T-helper 1 cell (primary cell): ENCODE measurements at places on chromosomes 1 and 21.

DNA sequence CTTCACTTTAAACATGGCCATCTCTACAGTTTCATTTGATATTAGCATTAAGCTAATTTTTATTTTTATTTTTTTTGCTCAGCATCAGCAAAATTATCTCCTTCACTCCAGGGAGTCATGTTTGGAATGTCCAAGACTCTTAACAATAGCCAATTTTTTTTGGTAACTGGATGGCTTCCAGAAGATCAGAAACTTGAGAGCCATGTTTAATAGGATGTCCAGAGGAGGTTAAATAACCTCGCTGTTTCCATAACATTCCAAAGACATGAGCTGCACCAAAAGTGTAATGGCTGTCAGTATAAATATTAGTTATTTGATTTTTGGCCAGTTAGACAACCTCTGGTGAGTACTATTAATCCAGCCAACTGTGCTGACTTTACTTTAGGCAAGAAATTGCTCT, 80.7 kb downstream of the DNTTIP2 start:
- DNase-seq: no peak

- no peak for DNase-seq
Measured at GRCh38 chr1:89518221-89518631, 6.4 kb upstream of the LRRC8B start.

DNA sequence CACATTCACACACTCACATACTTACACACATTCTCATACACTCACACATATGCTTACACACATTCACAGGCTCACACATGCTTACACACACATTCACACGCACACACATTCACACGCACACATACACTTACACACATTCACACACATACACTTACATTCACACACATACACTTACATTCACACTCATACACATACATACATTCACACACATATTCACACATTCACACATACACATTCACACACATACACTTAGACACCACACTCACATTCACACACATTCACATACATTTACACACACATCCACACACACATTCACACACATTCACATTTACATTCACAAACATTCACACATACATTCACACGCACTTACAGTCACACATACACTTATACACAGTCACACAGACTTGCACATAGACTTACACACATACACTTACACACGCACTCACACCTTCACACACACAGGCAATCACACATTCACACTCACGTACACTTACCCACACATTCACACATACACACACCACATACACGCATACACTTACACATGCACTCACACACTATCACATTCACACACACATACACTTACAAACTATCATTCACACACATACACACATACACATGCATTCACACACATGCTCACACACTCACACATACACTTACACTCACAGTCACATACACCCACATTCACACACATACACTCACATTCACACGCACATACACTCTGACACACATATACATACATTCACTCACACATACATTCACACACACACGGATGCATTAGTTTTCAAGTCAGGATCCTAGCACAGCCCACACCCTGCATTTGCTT, 16.8 kb downstream of the PDE9A start:
- DNase-seq: no peak

DNA sequence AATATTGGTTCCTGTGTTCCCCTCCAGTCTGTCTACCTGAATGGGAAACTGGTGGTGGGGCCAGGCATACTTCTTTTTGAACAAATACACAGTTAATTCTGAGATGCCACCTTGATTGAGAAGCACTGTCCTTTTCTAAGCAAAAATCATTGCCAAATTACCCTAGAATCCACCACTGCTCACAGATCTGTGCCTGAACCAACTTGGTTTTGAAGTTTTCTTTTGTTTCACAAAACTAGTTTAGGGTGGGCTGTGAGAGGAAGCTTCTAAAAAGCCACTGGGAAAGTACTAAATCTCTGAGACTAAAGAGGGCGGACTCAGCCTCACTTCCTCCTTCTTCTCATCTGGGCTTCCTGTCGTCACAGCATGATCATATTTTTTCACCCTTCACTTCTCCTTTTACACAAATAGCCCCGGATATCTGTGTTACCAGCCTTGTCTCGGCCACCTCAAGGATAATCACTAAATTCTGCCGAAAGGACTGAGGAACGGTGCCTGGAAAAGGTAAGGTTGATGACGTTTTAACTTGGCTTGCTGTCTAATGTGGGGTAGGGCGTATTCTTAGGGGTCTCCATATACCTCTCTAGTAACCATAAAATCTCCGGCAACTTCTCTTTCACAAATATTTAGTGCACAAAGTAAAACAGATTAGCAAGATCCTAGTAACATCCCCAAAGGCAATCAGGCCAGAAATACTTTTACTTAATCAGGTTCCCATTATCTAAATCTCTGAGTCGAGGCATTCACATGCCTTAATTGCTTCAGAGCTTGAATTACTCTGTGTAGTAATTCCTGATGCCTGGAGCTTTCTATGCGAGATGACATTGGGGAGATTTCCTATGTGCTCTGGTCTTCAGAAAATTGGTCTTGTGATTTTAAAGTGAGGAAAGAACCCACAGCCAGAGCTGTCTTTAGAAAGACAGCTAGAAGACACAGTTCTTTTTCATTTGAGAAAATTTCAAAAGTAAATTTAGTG, at the start of gene CD53:
CD53 (plus strand) TSS at position 404 of the 976 bp plus-strand sequence. CDS start 18,261 bp downstream, outside the sequence.
- DNase-seq: peak; percentile 56

DNA sequence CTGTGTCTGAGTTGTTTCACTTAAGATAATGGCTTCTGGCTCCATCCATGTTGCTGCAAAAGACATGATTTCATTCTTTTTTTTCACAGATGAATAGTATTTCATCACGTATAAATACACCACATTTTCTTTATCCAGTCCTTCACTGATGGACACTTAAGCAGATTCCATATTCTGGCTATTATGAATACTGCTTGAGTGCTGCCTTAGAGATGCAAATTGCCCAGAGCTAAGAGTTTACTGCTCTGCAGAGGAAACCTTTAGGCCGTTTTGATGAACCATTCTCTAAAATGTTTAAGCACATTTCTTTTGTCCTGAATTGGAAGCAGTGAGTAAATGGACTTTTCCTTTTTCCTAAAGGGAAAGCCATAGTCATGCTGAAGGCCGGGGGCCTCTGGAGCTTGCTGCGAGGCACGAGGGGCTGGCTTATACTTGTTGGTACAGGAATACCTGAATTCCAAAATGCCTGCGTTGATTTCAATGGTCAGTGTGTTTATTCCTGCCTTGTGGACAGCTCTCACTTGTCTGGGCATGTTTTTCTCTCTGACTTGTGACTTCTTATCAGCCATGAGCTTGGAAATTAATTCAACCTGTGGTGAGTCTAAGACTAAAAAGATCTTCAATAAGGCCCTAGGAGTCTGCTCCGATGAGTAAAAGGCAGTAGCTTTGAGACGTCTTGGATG, 201.0 kb upstream of the MAP1LC3C start:
- no peak for DNase-seq

DNA sequence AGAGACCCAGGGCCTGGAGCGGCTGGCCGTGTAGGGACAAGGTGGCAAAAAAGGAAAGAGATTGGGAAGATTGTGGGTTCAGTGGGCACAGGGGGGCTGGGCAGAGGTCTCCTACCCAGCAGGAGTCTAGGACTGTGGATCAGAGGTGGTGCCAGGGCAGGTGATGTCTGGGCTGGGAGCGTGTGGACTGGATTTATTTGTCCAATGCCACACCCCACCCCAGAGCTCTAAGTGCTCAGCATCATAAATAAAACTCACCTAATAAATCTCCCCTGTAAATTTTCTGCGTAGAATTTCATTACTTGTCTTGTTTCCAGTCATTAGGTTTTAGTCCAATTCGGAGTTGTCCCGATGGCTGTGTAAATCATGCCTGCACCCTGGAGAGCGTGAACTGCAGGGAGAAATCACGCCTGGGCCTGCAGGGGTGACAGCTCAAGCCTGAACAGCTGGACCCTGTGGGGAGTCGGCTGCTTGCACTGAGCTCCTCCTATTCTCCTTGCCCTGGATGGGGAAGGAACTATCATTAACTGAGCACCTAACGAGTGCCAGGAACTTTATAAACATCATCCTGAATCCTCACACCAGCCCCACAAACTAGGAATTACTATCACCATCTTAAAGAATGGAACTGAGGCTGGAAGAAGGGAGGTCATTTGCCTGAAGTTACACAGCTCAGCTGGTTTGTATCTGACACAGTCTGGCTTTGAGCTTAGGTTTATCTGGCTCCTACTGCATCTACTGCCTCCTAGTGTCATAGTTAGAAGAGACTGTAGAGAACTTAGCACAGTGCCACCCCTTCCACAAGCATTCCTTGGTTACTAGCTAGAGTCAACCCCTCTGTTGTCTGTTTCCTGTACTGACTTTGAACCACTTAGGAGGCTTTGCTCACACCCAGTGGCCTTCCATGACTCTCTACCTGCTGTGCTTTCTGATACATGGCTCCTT, 25.0 kb upstream of the POU3F1 start:
- DNase-seq: no peak

DNA sequence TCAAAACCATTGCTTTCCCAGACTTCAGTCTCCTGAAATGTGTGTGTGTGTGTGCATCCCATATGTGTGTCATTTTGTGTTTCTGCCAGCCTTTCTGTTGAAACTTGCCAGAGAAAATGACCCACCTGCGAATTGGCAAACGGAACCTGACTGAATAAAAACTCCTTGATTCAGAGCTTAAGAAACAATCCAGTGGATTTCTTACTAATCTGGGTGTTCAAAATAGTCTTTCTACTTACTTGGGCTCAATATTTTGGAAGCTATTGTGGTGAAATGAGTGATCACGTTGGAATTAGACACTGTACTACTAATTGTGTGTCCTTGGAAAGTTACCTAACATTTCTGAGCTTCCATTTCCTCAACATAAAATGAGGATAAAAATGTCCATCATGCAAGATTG, 138.9 kb upstream of the ERG start:
- DNase-seq: no peak

- no peak for DNase-seq
Measured at GRCh38 chr1:108537976-108538375, 21.9 kb upstream of the EEIG2 start.

DNA sequence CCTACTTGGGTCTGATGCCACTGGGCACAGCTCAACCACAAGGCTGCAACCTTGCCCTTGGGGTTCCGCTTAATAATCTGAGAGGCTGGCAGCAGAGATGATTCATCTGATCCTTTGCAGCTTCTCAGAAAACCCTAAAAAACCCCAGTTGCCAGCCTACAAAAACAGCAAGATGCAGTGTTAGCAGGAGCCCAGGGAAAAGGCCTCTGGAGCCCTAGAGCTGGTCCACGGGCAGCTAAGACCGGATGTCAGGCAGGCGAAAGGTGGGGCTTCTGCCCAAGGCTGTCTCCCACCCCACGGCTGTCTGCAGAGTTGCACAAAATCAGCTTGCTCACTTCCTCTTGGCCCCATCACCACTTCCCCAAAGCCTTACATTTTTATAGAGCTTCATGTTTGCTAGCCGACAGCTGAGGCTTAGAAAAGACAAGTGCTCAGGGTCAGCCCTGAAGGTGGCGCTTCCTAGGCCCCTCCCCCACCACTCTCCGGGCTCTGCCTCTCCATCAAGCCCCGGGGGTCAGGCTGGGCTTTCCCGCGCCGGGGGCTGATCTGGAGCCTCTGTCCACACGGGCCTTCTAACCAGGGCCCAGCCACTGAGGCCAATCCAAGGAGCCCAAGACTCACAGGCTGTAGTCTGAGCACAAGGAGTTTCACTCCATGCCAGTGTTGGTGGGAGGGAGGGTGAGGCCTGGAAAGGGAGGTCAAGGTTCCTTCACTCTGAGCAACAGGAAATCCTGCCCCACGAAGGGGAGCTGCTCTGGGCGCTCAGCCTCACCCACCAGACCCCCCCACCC, 4.2 kb upstream of the ADORA3 start:
- DNase-seq: peak; percentile 32

GRCh38 chr1:13901597-13901996, 201.6 kb downstream of the PRDM2 start:
- DNase-seq: no peak

DNA sequence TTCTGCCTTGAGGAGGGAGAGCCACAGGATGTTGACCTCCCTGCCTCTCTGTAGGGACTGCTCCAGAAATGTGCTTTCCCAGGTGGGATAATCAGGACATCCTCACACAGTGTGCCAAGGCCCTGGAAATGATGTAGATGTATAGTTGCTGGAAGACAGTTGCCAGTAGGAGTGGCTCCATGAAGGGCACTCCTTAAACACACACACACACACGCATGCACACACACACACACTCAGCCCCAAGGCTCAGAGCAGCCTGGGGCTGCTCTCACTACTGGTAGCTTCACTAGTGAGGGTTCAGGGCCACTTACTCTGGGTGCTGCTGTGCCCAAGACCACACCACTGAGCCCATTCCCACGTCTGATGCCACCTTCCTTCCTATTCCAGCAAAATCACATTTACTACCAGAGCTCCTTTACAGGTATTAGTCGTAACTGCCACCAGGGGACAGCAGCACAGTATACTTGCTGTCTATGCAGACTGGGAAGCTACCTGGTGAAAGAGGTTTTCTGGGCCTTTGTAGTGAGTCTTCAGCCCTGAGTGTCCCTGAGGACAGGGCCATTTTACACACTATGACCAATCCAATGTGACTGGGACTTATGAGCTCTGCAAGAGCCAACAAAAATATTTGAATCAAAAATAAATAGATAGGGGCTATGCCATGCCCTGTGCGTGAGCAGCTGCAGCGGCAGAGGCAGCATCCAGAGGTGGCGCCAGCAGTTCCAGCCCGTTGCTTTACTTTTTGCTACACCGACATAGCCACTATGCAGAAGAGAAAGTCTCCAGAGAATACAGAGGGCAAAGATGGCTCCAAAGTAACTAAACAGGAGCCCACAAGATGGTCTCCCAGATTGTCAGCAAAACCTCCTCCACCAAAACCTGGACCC, 15.0 kb downstream of the CRNN start:
- peak; percentile 7 for DNase-seq

- DNase-seq: no peak
Measured at GRCh38 chr1:107680579-107680985, 284.4 kb downstream of the VAV3 start.

DNA sequence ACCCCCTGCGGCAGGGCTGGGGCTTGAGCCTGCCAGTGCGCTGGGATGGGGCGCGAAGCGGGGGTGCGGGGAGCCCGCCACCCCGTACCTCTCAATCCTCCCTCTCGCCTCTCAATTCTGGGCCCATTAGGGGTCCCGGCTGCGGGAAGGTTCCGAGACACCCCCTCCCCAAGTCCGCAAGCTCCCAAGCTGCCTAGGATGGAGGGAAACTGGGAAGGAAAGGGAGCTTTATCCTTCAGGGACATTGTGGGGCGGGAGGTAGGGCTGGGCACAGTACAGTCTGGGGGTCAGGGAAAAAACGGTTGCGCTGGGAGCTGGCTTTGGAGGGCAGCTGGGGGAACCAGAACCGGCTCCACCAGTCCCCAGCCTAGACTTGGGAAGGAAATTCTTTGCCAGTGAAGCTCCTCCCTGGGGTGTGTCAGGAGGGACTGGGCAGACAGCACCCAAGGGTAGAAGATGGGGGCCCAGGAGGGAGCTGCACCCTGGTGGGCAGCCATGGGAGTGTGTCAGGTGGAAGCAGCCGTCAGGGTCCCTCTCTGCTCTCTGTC, 904 bp downstream of the GJB3 start:
- DNase-seq: no peak

DNA sequence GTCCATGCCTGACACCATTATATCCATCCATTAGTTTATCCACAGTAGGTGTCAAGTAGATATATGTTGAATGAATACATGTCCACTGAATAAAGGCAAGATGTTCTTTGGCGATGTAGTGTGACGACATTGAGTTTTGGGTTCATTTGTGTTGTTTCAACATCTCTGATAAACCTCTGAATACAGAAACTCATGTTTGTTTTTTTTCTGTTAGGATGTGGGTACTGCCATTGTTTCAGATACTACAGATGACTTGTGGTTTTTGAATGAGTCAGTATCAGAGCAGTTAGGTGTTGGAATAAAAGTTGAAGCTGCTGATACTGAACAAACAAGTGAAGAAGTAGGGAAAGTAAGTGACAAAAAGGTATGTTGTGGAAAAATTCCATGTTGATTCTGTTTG, 28.1 kb downstream of the MDM4 start:
- DNase-seq: no peak
